ENCODE measurements at places on chromosomes 6 and 20.

DNA sequence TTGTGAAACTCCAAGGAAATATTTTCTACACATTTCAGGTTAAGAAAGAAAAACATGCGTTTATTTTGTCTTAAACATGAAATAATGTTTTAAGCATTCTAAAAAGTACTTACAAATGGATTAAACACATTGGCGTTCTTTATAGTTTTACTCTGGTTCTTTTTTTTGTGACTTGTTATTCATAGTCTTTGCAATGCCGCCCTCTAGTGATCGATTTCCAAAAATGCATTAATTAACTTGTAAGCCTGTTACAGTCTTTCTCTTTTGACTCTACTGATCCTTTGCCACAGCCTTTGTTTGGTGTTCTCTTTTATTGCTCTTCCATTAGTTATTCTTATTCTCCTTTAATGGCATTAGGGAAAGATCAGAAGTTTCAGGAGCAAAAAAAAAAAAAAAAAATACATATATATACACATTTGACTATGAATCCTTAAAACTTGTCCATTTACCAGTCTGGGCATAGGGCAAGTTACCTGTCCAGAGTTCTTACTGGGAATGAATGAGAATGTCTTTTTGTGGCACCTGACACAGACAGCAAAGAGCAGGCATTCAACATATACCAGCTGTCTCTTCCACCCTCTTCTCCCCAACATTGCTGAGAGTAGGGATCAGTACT, 59.9 kb downstream of the MACROD2 start:
- peak; percentile 80 for DNase-seq

DNA sequence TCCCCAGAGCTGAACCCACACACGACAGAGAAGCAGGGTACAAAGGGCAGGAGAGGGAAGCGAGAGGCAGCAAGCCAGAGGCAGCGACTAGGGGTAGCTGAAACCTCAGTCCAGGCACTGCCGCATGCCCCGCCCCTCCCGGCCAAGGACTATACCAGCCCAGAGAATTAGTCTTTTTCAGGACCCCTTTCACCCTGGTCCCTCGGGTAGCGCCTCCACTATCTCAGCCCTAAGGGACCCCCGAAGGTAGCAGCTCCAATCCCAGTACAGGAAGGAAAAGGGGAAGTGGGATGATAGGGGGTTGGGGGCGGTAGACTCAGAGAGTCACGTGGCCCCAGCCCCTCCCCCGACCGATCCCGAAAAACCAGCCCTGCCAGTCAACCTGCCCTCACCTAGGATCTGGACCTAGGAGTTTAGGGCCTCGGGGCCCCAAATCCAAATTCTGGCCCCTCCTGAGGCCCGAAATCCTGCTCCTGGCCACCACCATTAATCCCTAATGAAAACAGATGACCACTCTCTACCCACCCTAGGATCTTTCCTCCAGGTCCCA, 1.3 kb downstream of the RGL2 start:
- DNase-seq = peak; percentile 71

- peak; percentile 85 for DNase-seq
These were observed 33.6 kb upstream of the BTN3A2 start for GRCh38 chr6:26331218-26332073.

GRCh38 chr6:168182366-168182765, 103.4 kb upstream of the FRMD1 start:
- DNase-seq = no peak

DNA sequence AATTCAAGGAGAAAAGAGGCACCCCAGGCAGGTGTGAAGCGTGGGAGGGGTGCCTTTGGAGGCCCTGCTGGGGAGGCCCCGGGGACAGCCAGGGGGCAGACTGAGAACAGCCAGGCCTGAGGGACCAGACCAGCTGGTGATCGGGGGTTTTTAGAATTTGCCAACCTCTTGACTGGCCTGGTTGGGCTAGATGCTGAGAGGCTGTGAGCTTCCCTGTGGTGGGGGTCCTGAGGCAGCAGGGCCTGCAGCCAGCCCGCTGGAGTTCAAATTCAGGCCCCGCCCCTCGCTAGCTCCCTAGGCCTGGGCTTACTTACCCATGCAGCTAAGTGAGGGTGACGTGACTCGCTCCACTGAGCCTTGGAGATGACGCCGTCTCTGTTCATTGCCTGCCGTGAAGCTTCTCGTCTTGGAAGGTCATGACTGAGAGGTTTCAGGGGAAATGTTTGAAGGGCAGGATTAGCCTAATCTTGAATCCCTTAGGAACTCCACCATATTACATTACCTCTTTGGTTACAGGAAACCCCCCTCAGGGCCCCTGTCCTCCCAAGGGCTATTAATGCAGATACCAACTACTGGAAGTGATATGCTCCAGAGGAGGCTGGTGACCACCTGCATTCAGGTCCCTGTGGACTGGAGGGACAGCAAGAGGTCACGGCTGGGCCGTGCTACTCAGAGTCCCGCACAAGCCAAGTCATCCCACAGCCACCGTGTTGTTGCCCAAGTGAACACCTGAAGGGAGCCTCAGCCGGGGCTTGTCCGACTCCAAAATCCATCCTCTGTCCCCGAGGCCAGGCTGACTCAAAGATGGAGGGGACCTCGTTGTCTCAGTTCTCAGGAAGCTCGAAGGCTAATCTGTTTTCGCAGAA, 73.9 kb upstream of the DUSP22 start:
- DNase-seq = no peak

- no peak for DNase-seq
These were observed 145.2 kb downstream of the REV3L start for GRCh38 chr6:111337829-111338236.

DNA sequence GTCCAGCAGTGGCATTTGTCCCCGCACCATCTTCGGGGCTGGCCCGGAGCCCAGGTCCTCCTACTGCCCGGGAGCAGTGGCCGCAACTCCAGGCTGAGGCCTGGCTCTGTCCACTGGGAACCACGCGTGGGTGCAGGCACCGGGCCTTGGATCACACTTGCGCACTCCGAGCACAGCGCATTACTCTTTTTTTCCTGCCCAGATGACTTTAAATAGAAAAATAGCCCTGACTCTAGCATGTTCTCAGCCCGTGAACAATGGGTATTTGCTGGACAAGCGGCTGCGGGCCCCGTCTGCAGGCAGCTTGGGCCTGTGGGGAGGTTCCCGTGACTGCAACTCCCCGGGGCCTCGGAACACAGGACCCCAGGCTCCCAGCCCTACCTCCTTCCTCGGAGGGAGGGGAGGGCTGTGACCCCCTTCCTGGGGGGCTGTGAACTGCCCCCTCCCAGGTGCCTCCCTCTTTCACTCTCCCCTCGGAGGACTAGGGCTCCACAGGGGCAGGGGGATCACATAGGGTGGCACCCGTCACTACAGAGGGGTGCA, 162.2 kb downstream of the TBXT start:
- peak; percentile 12 for DNase-seq

DNA sequence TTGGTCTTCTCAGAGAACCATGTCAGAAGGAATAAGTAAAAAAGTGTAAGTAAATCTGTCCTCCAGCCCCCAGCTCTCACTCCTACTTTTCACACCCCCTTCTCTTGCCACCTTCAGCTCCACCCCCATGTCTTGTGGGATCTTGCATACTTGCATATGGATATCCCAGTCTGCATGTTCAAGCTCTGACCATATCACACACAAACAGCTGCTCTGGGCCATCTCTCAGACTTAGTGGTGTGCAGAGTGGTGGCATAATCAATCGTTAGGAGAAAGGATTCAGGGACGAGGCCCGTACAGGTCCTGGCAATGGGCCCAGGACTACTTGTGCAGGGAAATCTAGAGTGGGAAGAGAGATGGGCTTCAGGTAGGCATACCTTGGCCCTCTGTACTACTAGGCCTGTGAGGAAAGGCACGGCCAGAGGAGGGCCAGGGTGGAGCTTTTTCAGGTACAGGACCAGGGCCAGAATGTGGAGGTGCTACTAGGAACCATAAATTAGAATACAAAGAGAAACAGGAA, 112.0 kb upstream of the SGK1 start:
- DNase-seq = no peak

- no peak for DNase-seq
These were observed 53.0 kb upstream of the CST7 start for GRCh38 chr20:24895898-24896658.

- DNase-seq = no peak
These were observed 6.2 kb upstream of the COL12A1 start for GRCh38 chr6:75211920-75212590.

- no peak for DNase-seq
These were observed 25.2 kb downstream of the STX7 start for GRCh38 chr6:132487762-132488161.

- DNase-seq = peak; percentile 97
These were observed 6.5 kb upstream of the TMEM14A start for GRCh38 chr6:52664186-52664990.

GRCh38 chr6:134372603-134373281, 54.8 kb upstream of the SGK1 start:
- no peak for DNase-seq

GRCh38 chr6:56541030-56541600, 101.6 kb downstream of the DST start:
- DNase-seq = peak; percentile 60

- no peak for DNase-seq
These were observed 36.2 kb downstream of the ZBTB9 start for GRCh38 chr6:33490621-33491020.

- DNase-seq = peak; percentile 68
These were observed 1.2 kb downstream of the PM20D2 start for GRCh38 chr6:89146718-89147700.

- DNase-seq = no peak
These were observed 42.2 kb upstream of the ADIG start for GRCh38 chr20:38538789-38539188.

DNA sequence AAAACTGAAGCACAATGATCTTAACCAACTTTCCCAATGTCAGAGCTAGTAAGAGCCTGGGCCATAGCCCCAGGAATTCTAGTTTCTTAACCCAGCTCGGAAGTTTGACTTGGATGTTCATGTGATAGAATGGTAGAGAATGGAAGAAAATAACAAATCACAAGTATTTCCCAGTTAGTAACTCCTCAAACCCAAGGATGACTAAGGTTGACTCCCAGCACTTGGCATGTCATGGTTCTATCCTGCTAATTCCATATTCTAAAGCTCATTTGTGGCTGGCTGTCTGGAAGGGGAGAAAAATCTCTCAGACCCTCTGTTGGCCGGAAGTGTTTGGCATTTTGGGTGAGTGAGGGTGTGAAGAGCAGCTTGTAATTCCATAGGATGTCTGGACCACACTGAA, 248.7 kb downstream of the RFPL4B start:
- no peak for DNase-seq

DNA sequence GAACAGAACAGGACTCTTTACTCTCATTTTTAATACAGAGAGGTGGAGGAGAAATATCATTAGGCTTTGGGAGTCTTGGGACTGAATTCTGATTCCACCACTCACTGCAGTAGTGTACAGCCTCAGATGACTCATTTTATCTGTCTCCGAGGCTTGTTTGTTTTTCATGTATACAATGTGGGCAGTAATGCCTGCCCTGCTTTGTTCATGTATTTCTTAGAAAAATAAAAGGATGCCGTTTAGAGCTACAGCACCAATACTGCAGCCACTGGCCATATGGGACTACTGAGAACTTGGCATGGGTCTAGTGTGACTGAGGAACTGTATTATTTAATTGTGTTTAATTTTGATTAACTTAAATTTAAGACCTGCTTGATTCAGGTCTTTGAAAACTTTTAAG, 41.2 kb upstream of the JAG1 start:
- peak; percentile 79 for DNase-seq

- no peak for DNase-seq
These were observed 397.1 kb downstream of the ARHGAP18 start for GRCh38 chr6:129312880-129313279.

DNA sequence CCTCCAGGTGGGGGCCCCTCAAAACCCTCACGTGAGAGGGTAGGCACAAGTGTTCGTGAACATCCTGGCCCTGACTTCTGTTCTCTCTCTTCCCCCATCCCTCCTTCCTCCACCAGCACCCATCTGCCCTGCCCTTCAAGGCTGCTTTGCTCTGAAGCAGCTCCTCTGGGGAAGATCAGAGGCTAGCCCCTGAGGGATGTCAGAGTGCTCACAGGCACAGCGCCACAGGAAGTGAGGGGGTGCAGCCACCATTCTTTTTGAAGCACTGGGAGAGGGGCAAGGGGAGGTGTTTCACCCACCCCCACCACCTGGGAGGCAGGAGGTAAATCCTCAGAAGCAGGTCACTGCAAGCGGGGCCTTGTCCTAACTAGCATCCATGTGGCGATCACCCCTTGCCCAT, 11.4 kb downstream of the MOCS1 start:
- no peak for DNase-seq

DNA sequence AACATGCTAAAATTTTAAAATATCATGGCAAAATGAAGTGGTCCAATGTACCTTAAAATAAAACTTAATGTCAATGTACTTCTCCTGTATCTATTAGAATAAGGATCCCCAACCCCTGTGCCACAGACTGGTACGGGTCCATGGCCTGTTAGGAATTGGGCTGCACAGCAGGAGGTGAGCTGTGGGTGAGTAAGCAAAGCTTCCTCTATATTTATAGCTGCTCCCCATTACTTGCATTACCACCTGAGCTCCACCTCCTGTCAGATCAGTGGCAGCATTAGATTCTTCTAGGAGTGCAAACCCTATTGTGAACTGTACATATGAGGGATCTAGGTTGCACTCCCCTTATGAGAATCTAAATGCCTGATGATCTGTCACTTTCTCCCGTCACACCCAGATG, 86.0 kb downstream of the SLC16A10 start:
- DNase-seq = no peak

GRCh38 chr6:14674458-14674857, 556.9 kb downstream of the CD83 start:
- no peak for DNase-seq

- DNase-seq = no peak
These were observed 423.6 kb downstream of the HAO1 start for GRCh38 chr20:7516621-7517111.

GRCh38 chr6:13278164-13278563, 50.2 kb downstream of the TBC1D7 start:
- peak; percentile 26 for DNase-seq

GRCh38 chr20:21356386-21356785, 40.9 kb downstream of the NKX2-4 start:
- no peak for DNase-seq

DNA sequence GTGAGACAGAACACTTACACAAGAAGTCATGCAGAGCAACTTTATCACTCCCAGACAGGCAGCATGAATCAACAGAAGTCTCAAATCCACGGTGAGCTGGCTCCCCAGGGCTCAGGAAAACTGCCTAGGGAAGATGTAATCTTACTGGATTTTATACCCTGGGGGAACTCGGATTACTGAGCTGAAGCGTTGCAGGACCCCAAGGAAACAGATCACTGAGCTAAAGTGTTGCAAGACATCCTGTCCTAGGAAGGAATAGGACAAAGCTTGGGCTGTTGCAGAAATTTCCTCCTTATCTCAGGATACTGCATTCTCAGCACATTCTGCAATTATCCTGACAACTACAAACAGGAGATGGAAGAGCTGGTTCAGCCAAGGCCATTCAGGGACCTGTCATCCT, 224.8 kb downstream of the TFAP2A start:
- no peak for DNase-seq

Measured in DMS53 (cell line).